Psoas muscle (tissue), 8 donors: ENCODE measurements at places on chromosomes 5 and 9. TPM values are rescaled to one million over a fixed set of nuclear protein-coding genes. Genes with fewer than 3 reads are reported as not detected.

HEMGN gene
- total RNA-seq = 0.71 TPM

DNA sequence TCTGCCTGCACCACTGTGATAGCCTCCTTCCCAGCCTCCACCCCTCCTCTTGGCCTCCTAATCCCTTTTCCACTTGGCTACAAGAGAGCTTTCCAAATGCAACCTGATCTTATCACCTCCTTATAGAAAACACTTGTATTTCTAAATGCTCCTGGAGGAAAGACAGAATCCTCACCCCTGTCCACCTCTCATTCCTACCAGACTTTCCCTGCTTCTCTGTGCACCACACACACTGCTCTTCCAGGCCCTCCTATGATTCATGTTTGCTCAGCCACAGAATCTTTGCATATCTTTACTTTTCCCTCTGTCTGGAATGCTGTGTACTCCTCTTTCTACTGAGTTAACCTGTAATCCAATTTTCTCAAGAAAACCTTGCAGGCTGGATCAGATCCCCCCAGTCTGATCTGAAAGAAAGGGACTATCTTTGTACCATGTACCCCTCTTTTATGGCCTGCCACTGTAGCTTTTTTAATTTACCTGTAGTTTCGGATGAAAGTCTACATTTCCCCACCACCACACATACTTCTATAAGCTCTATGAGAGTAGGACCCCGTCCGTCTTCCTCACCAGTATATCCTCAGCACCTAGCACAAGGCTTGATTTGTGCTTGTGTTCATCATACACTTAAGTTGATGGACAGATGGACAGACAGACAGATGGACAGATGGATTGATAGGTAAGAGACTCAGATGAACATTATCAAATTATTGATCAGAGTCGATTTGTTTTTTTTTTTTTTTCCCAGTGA, 95.3 kb downstream of the GALNT10 start:
- H3K27me3 ChIP-seq = no peaks in the 10 kb centered on the region
- H3K27ac ChIP-seq = no peak overlapping the region
- peaks cover 14% of the 10 kb centered on the region for H3K4me1 ChIP-seq
- H3K4me3 ChIP-seq = no peak overlapping the region
- DNase-seq = no peak
- H3K36me3 ChIP-seq = no peaks in the 10 kb centered on the region

DNA sequence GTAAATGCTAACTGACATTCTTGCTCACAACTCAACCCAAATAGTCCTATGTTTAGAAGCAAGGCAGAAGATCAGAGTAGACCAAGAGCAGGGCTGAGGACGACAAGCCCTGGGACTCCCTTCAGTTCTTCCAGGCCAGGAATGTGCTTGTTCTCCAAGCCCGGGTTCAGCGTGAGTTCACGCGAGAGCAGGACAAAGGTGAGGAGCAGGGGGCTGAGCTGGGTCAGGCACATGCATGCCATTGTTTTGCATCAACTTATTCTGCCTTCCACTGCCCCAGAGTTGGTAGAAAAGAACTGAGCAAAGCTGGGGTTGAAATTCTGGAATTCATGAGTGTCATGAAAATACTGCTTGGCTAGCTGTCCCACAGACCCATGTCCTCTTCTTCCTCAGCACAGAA, 206.5 kb downstream of the PAX5 start:
- no peak overlapping the region for H3K27ac ChIP-seq
- no peak overlapping the region for H3K4me3 ChIP-seq
- no peaks in the 10 kb centered on the region for H3K4me1 ChIP-seq
- H3K27me3 ChIP-seq = no peaks in the 10 kb centered on the region
- DNase-seq = no peak
- no peaks in the 10 kb centered on the region for H3K36me3 ChIP-seq

DNA sequence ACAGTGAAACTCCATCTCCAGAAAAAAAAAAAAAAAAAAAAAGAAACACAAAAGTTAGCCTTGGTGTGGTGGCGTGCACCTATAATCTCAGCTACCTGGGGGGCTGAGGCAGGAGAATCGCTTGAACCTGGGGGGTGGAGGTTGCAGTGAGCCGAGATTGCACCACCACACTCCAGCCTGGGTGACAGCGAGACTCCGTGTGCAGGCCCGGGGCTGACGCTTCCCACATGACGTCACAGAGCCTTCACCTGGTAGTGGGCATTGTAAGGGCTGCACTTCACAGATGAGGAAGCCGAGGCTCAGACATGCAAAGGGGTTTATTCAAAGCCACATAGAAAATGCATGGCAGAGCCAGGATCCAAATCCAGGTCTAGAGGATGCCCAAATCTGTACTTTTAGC, 114.2 kb downstream of the GAPVD1 start:
- H3K4me1 ChIP-seq = peaks cover 3% of the 10 kb centered on the region
- DNase-seq = no peak
- no peak overlapping the region for H3K4me3 ChIP-seq
- no peak overlapping the region for H3K27ac ChIP-seq
- no peaks in the 10 kb centered on the region for H3K27me3 ChIP-seq

RNF208 gene
- 9.1 TPM for total RNA-seq
